ENCODE measurements at places on chromosomes 2 and 18.

- no peak for DNase-seq
Observed at GRCh38 chr2:186918495-186918894, 69.5 kb upstream of the ZSWIM2 start.

DNA sequence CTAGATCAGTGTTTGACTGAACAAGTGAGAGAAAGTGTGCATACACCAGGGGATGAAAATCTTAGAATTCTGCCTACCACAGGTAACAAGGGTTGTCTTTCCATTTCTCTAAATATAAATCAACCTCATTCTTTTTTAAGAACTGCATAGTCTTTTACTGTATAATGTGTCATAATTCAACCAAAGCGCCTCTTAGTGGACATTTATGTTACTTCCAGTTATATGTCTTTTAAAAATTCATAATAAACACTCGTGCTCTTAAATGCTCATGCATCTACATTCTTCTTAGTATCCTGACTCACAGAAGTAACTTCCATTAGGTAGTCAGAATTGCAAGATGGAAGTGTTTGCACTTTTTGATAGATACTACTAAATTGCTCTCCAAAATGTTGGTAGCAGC lies 76.2 kb downstream of the CHRNA1 start:
- no peak for DNase-seq

GRCh38 chr2:18009891-18010290 lies 131.4 kb downstream of the KCNS3 start:
- DNase-seq = no peak

GRCh38 chr2:215028231-215028630 lies 110.2 kb downstream of the ABCA12 start:
- no peak for DNase-seq

DNA sequence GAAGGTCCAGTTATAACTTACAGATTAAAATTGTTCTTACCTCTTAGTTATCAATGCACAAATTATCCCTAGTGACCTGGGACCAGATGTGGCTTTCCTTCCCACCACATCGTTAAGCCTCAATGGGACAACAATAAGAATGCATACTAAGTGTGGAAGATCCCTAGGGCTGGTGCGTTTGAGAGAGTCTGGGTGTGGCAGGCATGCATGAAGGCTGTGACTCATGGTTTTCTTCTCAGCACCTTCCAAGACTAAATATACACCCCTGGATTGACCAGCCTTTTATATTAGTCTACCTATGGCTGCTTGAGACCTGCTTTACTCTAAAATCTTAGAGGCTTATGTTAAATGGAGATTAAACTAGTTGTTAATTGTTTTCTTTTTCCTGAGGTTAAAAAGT lies 261.7 kb upstream of the SLC14A2 start:
- no peak for DNase-seq

Measured in NCI-H187 treated with DMSO at 0.1 percent for 48 hours (cell line).